GM23248 (cell line): ENCODE measurements at places on chromosomes 13 and 19.
A peak's percentile ranks its signal among the peaks of the same experiment; 100 is the strongest.

DNA sequence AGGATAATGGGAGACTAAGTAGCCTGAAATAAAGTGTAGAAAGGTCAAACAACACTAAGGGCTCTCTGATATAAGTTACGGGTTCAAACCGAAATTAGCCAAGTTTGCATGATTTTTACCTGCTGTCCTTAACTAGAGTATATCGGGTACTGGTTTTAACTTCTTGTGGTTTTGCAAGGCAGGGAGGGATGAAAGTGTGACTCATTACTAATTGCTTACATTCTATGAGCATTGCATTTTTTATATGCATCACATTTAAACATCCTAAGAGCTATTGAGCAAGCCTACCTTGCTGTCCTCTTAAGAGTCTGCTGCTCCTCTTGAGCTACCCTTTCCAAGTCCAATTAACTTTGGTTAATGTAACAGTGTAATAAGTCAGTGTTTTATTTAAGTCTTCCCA is 415.4 kb downstream of the SLITRK5 start:
- peak; percentile 1 for DNase-seq

GRCh38 chr13:83220241-83220640 is 662.0 kb downstream of the SLITRK1 start:
- peak; percentile 36 for DNase-seq

GRCh38 chr19:44782729-44783128 is 5.0 kb downstream of the CBLC start:
- no peak for DNase-seq

DNA sequence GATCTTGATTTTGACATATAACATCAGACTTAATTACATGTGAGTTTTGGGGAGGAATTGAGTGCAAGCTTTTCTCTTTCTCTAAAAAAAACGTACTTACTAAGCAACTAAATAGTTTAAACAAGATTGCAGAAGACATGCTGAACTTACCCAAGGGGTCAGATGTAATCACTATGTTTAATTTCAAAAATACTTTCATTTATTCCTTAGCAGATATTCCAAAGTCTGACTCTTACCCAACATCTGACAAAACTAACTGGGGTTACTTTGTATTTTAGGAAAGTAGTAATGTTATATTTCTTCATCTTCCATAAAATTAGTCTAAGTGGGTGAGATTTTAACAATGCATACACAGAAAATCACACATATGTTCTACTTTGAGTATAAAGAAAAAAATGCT is 270.2 kb downstream of the DNAJC15 start:
- DNase-seq = no peak

- peak; percentile 39 for DNase-seq
Measured at GRCh38 chr19:16714702-16715287, 4.9 kb upstream of the NWD1 start.
